ENCODE measurements at places on chromosomes 4 and X.

- DNase-seq: no peak
These were observed 59.0 kb upstream of the SCRG1 start for GRCh38 chr4:173457893-173458292.

DNA sequence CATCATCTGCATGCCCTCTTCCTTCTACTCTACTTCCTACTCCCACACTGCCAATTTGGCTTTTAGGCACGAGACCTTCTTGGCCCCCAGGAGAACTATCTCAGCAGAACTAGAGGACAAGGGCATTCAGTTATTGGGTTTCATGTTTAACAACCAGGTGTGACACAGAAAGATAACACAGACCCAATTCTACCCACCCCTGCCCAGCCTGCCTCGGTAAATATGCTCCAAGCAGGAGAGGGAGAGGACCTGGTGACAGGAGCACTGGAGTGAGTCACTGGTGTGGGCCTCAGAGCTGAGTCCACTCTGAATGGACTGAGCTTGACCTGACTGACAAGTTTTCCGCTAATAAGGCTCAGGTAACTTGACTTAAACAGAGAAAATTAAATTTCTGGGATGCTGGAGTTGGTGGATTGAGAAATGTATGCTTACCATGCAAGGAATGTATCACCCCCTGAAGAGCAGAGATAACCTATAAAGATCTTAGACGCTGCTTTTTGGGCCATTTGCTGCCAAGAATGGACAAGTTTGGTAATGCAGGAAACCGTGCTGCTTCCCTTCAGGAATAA is 52.5 kb downstream of the CASP3 start:
- DNase-seq: no peak

DNA sequence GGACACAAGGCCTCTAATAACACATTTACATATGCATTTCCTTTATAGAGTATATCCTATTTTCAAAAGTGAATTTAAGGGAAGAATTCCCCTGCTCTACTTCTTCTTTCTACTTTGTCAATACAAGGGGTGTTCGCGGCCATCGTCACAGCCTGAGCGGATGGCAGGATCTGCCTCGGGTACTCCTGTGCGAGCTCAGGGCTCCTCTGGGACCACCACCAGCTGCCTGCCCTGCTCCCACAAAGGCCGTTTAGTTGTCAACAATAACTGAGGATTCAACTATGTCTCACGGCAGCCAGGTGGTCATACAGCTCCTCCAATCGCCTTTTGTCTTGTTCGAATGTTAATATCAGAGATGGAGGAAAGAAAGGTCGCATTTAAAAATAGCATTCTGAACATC is 228.2 kb upstream of the TENM3 start:
- DNase-seq: no peak

DNA sequence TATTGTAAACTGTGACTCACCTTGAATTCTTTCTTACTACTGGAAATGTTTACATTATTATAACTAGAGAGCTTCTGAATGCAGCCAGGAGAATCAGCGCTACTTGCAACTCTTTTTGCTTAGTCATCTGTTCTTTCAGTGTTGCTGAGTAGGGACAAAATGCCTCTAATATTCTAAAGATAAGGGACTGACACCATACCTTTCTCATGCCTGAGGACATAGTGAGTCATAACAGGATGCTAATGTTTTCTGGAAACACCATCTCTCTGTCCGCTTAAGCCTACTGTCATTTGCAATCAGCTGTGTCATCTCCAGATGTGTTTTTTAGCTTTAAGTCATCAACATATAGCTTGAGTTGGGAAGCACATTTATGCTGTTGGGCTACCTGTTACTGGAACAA is 108.3 kb downstream of the QRFPR start:
- DNase-seq: no peak

DNA sequence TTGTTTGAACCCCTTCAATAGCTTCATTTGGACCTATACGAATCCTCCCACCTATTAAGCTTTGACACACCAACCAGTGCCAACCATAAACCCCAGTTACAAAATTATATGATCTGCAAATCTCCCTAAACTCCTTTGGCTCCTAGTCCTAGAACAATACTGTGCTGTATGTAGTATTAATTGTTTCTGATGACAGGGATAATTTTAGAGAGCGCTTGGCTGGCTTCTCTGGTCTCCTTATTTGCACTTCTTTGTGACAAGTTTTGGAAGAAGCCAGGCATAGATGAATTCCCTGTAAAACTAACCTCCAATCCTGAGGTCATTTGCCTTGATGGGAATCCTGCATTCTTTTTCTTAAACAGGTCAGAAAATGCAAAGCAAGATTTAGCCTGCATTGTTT is 433.0 kb downstream of the PPARGC1A start:
- DNase-seq: no peak

DNA sequence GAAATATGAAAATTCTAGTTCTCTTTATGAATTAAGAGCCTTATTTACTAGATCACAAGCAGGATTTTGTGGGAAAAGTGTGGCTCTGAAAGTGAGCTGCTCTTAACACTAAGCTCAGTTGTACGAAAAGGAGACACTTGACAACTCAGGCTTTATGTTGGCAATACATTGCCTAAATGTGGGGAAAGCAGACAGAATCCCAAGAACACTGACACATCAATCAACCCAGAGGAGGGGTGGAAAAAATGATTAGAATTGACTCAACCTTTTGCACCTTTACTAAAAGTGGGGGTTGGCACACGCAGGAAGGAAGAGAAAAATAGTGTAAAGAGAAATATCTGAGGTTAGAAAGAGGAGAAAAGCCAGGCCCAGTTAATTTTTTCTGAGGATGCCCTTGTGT is 61.6 kb downstream of the CHST7 start:
- DNase-seq: no peak

DNA sequence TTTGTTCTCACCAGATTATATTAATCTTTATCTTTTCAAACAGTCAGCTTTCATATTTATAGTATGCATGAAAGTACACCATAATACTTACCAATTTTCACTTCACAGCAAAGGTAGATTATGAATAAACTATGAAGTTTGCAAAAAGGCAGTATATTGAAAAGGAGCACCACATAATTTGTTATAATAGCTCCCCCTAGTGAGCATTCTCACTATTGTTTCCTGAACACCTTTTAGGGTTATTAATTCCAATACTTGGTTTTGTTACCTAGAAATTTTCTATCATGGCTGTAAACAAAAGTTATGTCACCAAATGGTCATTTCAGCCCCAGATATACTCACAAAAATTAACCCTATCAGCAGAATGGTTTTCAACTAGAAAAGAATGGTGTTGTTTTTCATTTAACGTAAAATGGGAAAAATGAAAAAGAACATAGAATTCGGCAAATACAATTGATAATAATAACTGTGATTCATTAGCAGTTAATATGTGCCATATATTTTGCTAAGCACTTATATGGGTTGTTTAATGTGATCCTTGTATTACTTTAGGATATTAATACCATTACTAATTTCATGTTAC is 30.2 kb upstream of the NKX6-1 start:
- DNase-seq: no peak

- peak; percentile 68 for DNase-seq
These were observed 82.1 kb downstream of the NHSL2 start for GRCh38 chrX:71992711-71993110.

DNA sequence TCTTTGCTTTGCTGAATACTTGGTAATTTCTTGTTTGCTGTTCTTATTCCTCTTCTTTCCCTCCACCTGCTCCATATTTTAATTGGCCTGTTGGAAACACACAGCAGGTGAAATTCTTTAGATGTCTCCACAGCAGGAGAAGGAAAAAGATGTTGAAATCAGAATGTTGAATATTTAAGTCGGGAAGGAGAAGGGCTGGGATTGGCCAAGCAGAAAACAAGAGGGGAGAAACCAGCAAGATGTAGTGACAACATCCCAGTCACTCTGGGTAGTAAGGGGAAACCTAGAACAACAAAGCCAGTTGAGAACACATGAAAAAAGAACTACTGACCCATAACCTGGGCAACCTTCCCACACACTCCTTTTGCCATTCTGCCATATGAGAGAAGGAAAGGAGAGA is 37.3 kb upstream of the STAG2 start:
- DNase-seq: no peak

DNA sequence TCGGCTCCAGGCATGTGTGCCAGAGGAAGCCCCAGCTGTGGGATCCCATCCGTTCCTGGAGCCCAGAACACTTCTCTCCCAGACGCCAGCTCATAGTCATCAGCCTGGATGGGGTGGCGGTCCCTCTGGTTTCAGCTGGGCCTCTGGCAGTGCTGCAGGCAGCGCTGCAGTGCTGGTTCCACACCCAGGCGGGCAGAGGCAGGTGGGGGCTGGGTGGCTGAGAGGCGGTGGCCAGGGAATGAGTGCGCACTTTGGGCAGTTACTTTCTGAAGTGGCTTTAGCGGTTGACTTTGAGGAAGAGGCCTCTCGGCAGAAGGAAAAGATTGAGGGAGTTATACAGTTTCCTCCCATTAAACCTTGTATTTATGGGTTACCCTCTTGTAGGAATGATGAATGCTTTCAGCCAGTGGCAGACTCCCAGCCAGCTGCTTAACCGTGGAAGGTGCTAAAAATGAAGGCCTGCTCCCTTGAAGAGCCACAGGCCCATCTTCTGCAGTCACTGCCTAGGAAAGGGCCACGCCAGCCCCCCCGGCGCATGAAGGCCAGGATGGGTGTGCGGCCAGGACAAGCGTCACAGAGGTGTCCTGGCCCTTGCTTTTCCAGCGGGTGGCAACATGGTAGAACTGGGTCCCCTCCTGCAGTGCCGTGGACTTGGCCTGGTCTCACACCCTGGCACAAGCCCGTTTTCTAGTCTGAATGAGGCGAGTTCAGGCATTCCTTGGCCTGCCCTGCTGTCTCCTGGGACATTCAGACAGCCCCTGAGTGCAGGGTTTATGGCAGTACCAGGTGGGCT is 9.9 kb downstream of the TADA2B start:
- peak; percentile 37 for DNase-seq

DNA sequence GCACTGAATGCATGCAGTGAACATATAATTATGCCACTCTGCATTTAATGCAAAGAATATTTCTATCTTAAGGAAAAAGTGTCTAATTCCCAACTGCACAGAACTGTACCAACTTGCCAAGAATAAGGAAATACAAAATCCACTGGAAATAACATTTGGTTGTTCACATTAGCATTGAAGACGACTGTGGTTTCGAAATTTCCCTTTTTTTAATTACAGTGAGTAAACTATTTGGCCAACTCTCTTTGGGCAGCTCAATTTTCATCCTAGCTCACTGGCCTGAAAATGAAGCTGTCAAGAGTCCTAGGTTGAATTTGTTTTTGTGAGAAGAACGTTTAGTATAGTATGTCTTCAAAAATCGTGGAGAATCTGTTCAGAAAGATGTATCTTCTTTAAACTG is 81.6 kb upstream of the MID1 start:
- DNase-seq: no peak

- DNase-seq: no peak
These were observed 59.5 kb downstream of the HTRA3 start for GRCh38 chr4:8328866-8329559.

- DNase-seq: no peak
These were observed 77.1 kb downstream of the ZFYVE28 start for GRCh38 chr4:2341261-2341841.

GRCh38 chr4:114879916-114880669 is 233.3 kb downstream of the NDST4 start:
- DNase-seq: no peak

- DNase-seq: no peak
These were observed 74.3 kb upstream of the ANXA3 start for GRCh38 chr4:78477276-78477675.
